ENCODE measurements at places on chromosomes 6 and 20.

- peak; percentile 46 for DNase-seq
Measured at GRCh38 chr6:36839749-36840431, 646 bp upstream of the CPNE5 start.

DNA sequence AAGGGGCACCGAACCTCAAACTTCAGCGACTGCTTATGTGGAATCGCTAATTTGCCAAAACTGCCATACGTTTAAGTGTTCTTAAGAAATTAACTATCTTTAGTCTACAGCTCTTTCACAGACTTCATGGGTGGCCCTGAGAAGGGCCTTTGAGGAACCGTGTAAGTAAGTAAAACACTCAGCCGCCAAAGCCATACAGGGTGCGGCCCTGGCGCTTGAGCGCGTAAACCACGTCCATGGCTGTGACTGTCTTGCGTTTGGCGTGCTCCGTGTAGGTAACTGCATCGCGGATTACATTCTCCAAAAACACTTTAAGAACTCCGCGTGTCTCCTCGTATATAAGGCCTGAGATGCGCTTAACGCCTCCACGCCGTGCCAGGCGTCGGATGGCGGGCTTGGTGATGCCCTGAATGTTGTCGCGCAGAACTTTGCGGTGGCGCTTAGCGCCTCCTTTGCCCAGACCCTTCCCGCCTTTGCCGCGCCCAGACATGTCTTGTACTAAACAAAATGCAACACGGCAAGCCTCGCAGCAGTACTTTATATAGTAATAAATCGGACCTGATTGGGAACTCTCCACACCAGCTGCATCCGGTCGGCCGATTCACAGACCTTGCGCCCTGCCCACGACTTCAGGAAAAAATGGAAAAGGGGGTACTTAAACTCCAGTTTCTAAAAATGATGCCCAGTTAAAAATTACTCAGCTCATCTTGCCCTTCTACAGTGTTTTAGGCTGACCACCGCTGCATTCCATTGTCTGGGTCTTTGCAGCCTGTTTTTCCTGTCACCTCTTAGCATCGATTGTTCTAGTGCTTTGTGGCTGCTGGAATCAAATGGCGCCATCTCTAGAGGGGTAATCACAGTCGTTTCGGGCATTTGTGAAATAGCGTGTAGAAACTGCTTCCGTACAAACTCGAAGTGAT, 38.9 kb downstream of the OR2B2 start:
- DNase-seq = peak; percentile 94

- DNase-seq = no peak
Measured at GRCh38 chr6:71414486-71414885, 125.9 kb downstream of the OGFRL1 start.

DNA sequence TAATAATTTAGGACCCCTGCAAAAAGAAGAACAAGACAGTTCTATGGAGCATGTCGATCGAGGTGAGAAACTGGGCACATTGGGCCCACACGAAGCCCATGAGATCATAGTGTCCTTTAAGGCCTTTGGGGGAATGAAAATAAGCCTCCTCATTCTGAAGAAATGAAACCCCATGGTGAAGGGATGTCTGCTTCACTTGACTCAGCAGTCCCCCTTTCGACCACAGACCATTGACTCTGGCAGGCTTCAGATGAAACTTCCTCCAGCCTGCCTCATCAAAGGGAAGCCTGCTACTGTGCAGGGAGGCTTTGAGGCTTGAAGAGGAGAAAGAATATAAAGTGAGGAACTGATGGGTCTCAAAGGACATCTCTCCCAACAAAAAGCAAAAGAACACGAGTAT, 144.2 kb upstream of the FBXL4 start:
- DNase-seq = no peak

DNA sequence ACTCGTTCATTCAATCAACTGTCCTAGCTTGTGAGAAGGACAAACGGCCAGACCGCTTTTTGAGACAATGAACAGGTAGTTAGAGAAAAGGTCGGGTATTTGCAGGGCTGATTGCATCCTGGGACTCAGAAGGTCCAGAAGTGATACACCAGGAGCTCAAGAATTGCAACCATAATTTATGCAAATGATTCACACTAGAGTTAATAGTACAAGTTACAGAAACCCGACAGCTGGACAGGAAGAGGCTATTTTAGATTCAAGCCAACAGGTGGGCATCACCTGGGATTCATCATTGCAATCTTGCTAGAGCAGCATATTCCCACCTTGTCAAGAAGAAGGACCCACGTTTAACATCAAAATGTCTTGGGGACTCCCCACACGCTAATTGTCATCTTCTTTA, 83.5 kb downstream of the TNFAIP3 start:
- no peak for DNase-seq

DNA sequence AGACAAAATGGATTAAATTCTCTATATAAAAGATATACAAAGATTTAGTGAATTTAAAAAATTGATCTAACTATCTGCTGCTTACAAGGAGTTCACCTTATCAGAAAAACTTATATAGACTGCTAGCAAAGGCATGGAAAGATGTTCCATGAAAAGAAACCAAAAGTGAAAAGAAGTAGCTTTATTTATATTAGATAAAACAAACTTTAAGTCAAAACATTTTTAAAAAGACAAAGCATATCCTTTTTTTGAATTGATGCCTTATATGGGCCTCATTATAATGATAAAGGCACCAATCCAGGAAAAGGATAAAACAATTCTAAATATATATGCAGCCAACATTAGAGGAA, 334.2 kb downstream of the MEI4 start:
- DNase-seq = no peak

GRCh38 chr6:42239333-42239732, 21.7 kb upstream of the MRPS10 start:
- DNase-seq = no peak

DNA sequence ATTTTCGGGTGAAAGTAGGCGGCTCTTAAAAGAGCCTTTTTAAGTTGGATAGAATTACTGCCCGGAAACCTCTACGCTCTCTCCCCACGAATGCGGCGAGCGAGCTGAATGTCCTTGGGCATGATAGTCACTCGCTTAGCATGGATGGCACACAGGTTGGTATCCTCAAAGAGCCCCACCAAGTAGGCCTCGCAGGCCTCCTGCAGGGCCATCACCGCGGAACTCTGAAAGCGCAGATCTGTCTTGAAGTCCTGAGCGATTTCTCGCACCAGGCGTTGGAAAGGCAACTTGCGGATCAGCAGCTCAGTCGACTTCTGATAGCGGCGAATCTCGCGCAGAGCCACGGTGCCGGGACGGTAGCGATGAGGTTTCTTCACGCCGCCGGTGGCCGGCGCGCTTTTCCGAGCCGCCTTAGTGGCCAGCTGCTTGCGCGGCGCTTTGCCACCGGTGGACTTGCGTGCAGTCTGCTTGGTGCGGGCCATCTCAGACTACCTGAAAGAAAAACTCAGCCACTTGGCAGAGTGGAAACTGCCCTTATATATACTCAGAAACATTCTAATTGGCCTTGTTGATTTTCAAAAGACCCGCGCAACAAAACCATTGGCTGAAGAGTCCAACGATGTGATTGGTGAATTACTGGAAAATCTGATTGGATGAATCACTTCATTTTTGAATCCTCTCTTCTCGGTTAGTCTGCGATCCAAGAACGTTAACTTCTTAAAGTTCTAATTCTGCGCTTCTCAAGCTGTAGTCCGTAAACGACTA, 93.9 kb upstream of the BTN3A2 start:
- DNase-seq = peak; percentile 97

DNA sequence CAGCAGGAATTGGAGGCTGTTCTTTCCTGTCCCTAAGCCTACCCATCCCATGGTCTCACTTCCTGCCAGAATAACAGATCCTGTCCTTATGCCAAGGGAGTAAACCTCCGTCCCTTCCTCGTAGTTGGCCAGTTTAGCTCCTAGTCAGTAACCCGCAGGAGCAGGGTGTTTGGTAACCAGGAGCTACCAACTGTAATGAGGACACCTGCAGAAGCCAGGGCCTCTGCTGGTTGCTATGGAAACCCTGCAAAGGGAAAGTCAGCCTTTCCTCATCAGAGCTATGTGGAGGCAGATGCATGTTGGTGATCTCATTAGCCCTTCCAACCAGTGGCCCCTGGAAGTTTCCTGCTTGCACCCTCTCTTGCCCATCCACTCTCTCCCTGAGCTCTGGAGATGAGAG, 368.2 kb upstream of the SULF2 start:
- DNase-seq = no peak

DNA sequence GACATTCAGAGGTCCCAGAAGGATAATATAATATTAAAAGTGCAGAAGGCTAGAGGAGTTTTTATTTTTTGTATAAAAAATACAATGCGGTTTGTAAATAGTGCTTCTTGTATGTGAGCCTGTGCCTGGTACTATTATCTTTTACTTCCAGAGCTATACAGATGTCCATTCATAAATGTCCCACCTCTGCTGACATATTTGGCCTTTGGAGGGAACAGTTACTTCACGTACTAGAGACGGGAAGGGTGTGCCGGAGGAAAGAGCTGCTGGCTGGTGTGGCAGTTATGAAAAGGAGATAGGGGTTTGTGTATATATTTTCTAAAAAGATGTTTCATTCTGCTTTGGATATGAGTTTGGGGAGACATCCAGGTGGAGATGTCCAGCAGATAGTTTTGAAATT, 8.8 kb downstream of the CD109 start:
- no peak for DNase-seq

- DNase-seq = no peak
Measured at GRCh38 chr6:149855741-149856140, 8.4 kb downstream of the LRP11 start.

- DNase-seq = peak; percentile 28
Measured at GRCh38 chr20:63708301-63709148, 686 bp downstream of the ZGPAT start.

GRCh38 chr20:57987659-57988058, 240.8 kb downstream of the ANKRD60 start:
- no peak for DNase-seq

DNA sequence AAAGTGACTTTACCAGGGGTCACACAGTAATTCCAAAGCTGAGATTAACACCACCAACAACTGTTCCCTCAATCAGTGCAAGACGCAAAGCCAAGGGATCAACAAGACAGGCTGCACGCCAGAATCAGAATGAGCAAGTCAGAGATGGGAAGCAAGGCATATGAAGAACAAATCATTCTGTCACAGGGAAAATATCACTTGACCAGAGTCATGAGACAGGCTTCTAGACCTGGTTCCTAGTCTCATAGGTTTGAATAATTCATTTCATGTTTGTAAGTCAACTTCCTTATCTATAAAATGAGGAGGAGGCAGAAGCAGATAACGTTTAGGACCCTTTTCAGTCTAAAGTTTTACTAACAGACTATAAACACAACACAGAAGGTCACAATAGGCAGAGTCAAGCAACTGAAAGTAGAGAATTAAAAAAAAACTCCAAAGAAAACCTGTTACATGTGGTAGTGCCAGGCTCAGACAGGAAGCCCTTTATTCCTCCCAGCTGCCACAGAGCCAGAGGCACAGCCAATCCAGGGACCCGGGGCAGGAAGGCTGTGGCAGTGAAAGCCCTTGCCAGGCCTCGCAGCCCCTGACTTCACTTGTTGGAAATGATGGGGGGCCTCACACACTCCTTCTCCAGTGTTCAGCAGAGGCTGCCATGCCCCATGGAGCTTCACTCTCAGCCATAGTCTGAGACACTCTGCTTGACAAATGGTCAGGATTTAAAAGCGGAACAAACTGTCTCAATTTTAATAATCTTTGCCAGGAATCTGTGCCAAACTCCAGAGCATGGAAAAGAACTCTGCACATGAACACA, 29.2 kb upstream of the DST start:
- DNase-seq = no peak

GRCh38 chr6:139940741-139941729, 566.6 kb upstream of the CITED2 start:
- no peak for DNase-seq

DNA sequence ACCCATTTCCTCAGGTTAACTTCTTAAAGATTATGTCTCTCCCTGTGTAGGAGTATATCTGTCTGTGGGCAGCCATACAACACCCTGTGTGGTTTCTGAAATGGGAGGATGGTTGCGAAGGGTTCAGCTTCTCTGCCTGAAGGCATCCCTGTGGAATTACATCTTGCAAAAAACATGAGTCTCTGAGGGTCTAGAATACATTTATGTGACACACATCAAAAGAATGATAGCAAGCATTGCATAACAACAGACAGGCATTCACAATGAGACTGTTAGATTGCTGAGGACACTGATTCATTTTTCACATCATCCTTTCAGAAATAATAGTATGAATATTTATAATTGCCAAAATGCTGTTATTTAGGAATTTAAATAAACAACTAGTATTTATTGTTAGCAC, 670.9 kb downstream of the HTR1B start:
- peak; percentile 78 for DNase-seq

- DNase-seq = no peak
Measured at GRCh38 chr20:4060856-4061695, 45.7 kb upstream of the RNF24 start.

DNA sequence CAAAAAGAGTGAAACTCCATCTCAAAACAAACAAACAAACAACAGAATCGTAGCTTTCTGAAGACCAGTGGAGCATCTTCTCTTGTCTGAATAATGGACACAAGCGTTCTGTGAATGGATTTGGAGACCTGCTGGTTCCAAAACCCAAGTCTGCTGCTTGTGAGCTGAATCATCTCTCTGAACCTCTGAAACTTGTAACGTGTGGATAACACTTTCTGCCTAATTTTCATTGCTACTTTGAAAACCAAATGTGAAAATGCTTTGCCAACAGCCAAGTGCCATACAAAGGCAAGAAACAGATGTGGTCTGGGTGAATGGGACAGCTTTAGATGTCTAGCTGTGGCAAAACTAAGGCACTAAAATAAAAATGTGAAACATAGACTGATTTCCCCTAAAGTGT, 44.3 kb downstream of the PHACTR1 start:
- DNase-seq = peak; percentile 58

DNA sequence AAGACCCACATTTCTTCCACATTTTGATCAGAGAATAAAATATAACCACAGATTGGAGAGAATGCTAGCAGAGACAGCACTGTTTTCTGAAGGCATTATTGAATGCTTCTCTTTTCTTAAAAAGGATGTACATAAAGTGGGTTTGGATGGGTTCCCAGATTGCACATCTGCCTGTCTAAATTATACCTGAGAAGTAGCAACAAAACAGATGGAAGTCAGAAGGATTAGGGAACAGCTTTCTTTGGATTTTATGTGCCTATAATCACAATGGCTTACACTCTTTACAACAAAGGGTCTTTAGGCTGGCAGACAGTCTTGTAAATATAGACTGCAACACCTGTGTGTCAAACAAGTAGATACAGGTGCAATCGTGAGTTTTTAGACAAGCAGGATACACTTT, 622.2 kb upstream of the MANEA start:
- no peak for DNase-seq

GRCh38 chr20:34872622-34873224, at the start of gene GGT7:
Gene GGT7 (minus strand): TSS chr20:34872856. CDS start chr20:34872815, 41 bp downstream.
- peak; percentile 89 for DNase-seq

DNA sequence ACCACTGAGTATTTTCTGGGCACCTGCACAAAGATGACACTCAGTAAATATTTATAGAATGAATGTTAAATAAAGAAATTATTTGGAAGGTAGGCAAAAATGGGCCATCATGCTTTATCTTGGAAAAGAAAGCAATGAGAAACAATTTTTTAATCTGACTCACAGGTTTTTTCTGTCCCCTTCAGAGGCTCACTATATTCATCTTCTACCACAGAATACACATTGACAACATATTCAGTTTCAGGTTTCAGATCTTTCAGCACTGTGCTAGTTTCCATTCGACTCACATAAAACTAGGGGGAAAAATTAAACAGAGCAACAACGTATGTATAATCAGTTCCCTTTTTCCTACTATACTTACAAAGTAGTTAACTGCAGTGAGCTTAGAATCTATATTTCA, 58.3 kb downstream of the COL12A1 start:
- DNase-seq = no peak

- DNase-seq = no peak
Measured at GRCh38 chr6:166410426-166410935, 27.7 kb upstream of the MPC1 start.

Data from ELR (cell line).